ENCODE measurements at places on chromosomes 7 and 10.

GRCh38 chr10:91103384-91104192, 116.9 kb upstream of the PCGF5 start:
- DNase-seq = no peak

DNA sequence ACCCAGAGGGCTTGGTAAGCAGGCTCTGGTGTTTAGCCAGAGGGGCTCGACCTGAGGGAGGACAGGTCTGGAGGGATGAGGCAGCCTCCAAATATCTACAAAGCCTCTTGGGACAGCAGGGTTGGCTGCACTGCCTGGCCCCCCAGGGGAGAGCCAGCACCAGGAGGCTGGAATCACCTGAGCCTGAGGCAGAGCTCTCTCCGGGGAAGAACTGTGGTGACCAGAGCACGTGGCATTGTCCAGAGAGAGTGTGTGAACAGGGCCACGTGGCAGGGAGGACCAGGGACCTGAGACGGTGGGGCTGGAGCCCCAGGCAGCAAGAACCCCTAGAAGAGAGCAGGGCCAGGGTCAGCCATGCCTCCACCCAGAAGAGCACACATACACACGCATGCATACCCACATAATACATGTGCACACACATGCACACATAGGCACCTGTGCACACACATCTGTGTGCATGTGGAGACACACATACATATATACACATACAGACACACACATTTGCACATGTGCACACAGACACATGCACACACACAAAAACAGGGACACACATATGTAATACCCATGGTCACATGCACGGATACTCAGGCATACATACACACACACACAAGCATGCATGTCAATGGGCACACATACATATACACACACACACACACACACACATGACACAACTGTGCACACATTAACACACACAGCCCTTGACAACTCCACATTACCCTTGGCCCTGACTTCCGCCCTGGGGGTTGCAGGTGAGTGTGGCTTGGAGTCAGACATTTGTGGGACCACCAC, 94.9 kb downstream of the MYL10 start:
- no peak for DNase-seq

- no peak for DNase-seq
These were observed 111.2 kb upstream of the ARHGAP21 start for GRCh38 chr10:24834869-24835268.

DNA sequence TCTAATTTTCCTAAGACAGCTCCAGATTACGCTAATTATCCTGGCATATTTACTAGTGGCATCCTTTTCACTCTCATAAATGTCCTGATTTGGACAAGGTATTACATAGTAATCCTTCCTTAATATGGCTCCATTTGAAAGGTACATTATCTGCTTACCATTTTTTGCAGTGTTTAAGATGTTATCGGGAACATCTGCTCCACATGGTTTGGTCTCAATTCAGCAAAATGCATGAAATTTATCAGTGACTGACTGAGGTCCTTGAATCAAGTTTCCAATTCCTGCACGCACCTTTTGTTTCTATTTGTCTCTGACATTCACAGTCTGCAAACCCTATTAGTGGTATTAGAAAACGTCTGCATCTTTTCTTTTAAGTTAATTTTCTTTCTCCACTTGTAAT, 384.1 kb upstream of the KIAA1217 start:
- no peak for DNase-seq

DNA sequence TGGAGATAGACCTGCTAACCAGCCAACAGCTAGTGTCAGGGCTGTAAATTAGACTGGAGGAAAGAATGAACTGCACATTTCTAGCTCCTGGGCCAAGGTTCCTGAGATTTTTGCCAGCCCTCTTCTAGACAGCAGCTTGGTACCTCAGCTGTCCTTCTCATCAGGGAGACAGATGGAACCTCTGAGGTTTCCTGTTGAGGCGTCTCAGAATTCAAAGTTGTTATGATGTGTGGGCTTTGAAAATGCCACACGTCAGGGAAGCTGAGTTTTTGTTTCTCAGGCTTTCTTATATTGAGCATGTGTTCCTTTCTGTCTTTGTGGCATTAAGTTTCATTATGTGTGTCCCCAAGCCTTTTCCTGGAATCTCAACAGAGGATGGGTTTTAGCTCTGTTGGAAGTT, 736.6 kb downstream of the AUTS2 start:
- no peak for DNase-seq

GRCh38 chr7:6614953-6615722, at the start of gene ZNF853:
Gene ZNF853 (plus strand): TSS chr7:6615610. CDS start chr7:6616175, 565 bp downstream.
- DNase-seq = no peak

GRCh38 chr10:122998360-122998917, 10.2 kb downstream of the IKZF5 start:
- no peak for DNase-seq

DNA sequence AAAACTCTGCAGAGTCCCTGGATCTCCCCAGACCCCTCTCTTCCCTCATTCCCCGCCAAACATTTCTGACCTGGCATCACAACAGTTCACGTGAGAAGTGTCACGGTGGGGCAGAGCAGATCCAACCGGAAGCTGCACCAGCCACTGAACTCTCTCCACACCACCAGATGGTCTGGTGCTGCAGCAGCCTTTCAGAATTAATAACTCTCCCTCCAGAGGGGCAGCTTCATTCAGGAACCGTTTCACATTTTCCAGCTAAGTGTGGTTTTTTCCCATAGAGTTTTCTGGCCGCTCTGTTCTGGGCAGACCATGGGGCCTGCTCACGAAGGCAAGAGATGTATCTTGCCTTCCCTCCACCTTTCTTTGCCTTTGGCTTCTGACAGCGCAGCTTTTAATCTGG, 486.7 kb upstream of the GALNT17 start:
- no peak for DNase-seq

Data from stimulated activated CD4-positive, alpha-beta T cell treated with anti-CD3 and anti-CD28 coated beads, TNF-alpha, amount 100 ng/mL, for 24 hours (primary cell).